Heart left ventricle (tissue), 16 donors: ENCODE measurements at places on chromosomes 3 and 15. TPM values are rescaled to one million over a fixed set of nuclear protein-coding genes. Genes with fewer than 3 reads are reported as not detected.

- H3K27me3 ChIP-seq = no peaks in the 10 kb centered on the region
- no peaks in the 10 kb centered on the region for H3K36me3 ChIP-seq
- H3K4me1 ChIP-seq = peaks cover 7% of the 10 kb centered on the region
- H3K4me3 ChIP-seq = peak overlapping the region; percentile 0
Measured at GRCh38 chr3:99645277-99646106, 7.1 kb downstream of the COL8A1 start.

GRCh38 chr3:186879781-186880180 is 37.3 kb downstream of the ADIPOQ start:
- H3K27me3 ChIP-seq = no peaks in the 10 kb centered on the region
- H3K27ac ChIP-seq = no peak overlapping the region
- no peak for DNase-seq
- H3K36me3 ChIP-seq = no peaks in the 10 kb centered on the region
- no peaks in the 10 kb centered on the region for H3K4me1 ChIP-seq

DNA sequence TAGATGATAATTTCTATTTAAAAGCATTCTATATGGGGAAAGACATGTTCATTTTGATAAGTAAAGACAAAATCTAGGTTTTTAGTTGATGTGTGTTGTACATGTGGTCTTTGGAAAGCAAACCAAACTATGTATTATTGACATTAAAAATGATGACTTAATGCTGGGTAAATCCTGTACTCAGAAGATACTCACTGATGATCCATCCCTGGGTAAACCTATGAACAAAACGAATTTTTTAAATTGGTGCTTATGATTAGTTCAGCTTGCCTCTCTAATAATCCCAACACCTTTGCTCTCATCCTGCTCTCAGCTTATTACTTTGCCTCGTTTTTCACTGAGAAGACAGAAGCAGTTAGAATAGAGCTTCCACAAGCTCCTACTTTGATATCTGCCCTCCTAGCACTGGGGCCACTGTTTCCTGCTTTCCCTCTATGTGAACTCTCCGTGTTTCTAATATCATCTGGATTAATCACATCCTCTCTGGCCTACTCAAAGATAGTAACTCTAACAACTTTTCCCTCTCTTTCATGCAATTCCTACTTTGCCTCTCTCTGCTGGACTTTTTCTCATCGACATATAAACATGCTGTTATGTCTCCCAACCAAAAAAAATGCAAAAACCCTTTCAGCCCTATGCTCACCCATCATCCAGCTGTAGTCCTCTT is 29.3 kb downstream of the RARRES1 start:
- no peak for DNase-seq
- H3K27me3 ChIP-seq = no peaks in the 10 kb centered on the region
- no peak overlapping the region for H3K4me3 ChIP-seq
- peaks cover 8% of the 10 kb centered on the region for H3K36me3 ChIP-seq

- no peaks in the 10 kb centered on the region for H3K36me3 ChIP-seq
- H3K4me1 ChIP-seq = no peaks in the 10 kb centered on the region
- no peak overlapping the region for H3K4me3 ChIP-seq
- no peaks in the 10 kb centered on the region for H3K27me3 ChIP-seq
- DNase-seq = no peak
Measured at GRCh38 chr3:1969281-1969680, 129.4 kb upstream of the CNTN4 start.

The SLC38A3 gene
- 13.2 TPM for total RNA-seq

- no peak overlapping the region for H3K4me3 ChIP-seq
- no peaks in the 10 kb centered on the region for H3K27me3 ChIP-seq
- no peak for DNase-seq
- H3K4me1 ChIP-seq = no peaks in the 10 kb centered on the region
Measured at GRCh38 chr3:18758047-18758704, 333.0 kb upstream of the SATB1 start.

- peaks cover 30% of the 10 kb centered on the region for H3K36me3 ChIP-seq
- H3K4me1 ChIP-seq = peaks cover 14% of the 10 kb centered on the region
- no peaks in the 10 kb centered on the region for H3K27me3 ChIP-seq
Measured at GRCh38 chr3:37309921-37310665, 135.7 kb upstream of the LRRFIP2 start.

GRCh38 chr15:38781196-38781595 is 216.6 kb upstream of the RASGRP1 start:
- H3K27ac ChIP-seq = no peak overlapping the region
- no peaks in the 10 kb centered on the region for H3K27me3 ChIP-seq
- no peaks in the 10 kb centered on the region for H3K36me3 ChIP-seq

DNA sequence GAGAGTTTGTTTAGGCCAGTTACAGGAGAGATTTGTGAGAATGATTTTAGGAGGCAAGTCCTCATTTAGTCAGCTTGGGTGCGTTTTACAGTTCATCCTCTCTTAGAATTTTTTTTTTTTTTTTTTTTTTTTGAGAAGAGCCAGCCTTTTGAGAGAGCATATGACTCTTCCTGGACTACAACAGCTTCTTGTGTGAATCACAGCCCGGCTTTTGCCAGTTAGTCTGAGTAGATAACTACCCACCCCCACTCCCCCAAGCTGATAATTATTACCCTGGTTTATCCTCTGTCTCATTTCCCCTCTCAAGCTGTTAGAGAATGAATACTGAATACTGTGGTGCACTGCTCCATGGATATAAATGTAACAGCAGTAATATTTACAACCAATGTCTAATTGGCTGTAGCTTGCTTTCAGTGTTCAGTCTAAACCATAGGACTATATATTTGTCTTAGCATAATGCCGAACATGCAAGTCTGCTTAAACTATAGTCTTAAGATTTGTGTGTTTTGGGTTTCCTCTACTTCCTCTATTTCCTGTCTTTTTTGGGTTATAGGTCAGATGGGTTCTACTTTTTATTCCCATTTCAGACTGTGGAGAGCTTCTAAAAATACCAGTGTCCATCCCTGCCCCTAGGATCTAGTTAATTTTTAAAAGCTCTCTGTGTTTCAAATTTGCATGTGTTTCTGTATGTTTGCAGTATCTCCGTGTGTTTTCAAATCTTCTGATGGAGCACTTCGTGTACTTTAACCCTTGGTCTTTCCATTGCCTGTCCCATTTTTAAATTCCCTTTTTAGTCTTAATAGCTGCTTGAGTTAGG is 8.0 kb downstream of the CHD2 start:
- no peak overlapping the region for H3K4me3 ChIP-seq
- H3K27ac ChIP-seq = peak overlapping the region; percentile 94
- peaks cover 90% of the 10 kb centered on the region for H3K4me1 ChIP-seq
- H3K27me3 ChIP-seq = no peaks in the 10 kb centered on the region
- DNase-seq = no peak
- H3K36me3 ChIP-seq = no peaks in the 10 kb centered on the region

DNA sequence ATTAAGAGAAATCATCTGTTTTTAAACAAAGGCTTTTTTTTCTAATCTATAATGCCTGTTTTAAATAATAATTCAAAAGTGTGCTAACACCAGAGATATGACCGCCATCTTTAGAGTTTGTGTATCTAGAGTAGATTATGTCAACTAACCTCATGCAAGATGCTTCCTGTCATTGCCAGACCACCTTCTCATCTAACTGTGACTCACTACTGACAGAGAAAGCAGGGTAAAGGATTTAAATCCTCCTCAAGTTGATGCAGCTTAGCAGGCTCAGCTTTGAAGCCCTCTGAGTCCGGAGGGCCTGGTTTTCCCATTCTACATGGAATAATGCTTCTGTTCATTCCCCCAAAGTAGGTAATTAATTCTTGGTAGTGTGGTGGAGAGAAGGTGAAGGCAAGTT is 108.5 kb downstream of the ECT2 start:
- no peak overlapping the region for H3K27ac ChIP-seq
- no peaks in the 10 kb centered on the region for H3K36me3 ChIP-seq
- peaks cover 12% of the 10 kb centered on the region for H3K4me1 ChIP-seq
- H3K4me3 ChIP-seq = no peak overlapping the region
- DNase-seq = no peak

The CYP1A2 gene
- not detected for total RNA-seq

The FBLN2 gene
- 73.2 TPM for total RNA-seq
